NCI-H1048 (cell line): ENCODE measurements at places on chromosomes 6 and 20.

- no peak for DNase-seq
Observed at GRCh38 chr20:14829906-14830305, 492.5 kb upstream of the FLRT3 start.

DNA sequence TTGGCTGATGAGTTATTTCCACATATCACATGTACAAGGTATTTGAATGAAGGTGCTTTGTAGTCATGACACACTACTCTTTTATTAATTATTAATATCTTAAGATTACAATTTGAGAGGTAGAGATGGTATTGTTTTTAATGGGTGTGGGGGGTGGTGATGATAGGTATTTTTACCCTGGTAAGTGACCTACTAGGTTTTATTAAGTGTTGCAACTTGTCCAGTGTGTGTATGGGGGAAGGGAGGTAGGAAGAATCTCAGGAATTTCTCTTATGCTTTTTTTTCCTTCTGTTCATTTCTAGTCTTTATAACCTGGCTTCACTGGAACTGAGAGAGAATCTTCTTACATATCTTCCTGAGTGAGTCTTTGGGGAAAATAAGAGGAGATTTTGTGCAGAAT is 101.4 kb downstream of the LRRC1 start:
- DNase-seq, result no peak

DNA sequence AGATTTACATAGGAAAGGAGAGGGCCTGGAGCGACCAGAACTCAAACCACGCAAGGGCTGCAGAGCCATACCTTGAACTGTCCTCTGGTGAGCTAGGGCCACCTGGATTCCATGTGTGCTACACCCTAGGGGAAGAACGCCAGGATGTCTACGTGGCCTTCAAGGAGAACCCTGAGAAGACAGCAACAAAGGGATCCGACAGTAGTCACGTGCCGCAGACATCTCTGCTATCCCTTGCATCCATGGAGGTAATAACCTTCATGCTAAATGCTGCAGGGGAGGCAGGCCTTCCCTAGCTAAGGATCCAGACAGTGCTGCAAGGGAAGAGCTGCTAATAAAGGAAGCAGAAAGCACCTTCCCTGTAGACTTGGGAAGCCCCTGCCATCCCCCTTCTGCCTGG is 52.9 kb downstream of the NOL4L start:
- DNase-seq, result no peak

DNA sequence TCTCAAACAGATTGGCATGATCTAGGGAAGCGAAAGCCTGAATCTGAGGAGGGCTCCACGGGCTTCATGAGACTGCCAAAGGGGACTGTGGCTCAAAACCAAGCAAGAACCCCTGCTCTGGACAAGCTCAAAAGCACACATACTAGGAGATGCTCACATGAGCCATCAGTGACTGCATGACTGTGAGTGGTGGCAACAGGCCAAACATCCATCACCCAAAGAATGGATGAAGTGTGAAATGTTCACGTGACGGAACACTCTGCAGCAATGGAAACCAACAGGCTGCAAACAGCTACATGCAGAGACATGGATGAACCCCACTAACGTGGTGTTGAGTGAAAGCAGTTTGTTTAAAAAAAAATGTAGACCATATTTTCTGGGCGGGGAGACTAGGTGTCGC is 136.3 kb downstream of the PREX1 start:
- no peak for DNase-seq

- DNase-seq, result no peak
Observed at GRCh38 chr6:15615802-15616201, 47.0 kb downstream of the DTNBP1 start.

- DNase-seq, result no peak
Observed at GRCh38 chr20:34299556-34300255, 3.4 kb downstream of the AHCY start.

- no peak for DNase-seq
Observed at GRCh38 chr6:133778414-133779130, 110.3 kb upstream of the TCF21 start.

DNA sequence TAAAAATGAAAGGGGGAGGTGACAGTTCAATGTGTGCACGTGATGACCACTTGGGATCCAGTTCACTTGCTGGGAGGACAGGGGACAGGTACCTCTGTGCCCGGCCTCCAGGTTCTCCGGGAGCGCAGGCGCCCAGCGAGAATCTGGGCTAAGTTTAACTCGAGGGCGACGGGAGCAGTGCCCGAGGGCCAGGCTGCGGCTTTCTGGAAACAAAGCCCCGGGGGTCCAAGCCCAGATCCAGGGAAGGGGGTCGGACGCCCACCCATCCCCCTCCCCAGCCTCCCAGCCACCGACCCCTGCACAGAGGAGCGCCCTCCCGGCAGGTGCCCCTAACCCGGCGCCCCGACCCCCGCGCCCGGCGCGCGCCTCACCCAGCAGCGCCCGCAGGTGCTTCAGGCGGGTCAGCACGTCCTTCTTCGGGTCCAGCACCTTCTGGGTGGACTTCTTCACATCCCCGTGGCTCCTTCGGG is 405 bp downstream of the RALGAPA2 start:
- no peak for DNase-seq

DNA sequence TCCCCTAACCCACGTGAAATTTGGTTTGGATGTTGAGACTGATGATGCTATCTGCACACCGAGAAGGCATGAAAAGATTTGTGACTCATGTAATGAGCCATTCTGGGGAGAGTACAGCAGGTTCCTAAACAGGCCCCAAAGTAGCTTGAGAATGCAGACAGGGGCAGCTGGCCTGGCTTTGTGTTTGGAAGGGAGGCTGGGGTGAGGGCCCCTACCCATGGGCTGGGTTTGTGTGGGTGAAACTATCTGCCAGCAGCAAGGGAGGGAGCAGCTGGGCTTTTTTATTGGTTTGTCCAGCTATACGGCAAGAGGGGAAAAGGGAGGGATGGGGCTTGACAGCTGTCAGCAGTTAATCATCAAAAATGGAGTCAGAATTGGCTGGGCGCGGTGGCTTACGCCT is 87.0 kb upstream of the RNF24 start:
- no peak for DNase-seq

DNA sequence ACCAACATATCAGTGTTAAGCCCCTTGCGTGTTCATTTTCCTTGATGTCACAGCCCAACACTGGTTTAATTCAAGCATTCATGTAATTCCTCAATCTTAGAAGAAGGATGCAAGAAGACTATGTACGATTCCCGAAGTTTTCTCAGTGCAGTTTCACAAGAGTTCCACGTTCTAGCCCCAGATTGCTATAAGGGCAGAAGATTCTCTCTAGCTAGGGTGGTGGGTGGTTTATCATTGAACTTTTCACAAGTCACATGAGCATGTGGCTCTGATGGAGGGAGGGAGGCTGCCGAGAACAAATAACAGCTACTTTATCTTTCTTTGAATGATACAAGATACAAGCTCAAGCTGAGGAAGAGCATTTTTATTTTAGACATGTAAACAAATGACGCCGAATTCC is 71.9 kb upstream of the NHSL1 start:
- DNase-seq, result no peak

DNA sequence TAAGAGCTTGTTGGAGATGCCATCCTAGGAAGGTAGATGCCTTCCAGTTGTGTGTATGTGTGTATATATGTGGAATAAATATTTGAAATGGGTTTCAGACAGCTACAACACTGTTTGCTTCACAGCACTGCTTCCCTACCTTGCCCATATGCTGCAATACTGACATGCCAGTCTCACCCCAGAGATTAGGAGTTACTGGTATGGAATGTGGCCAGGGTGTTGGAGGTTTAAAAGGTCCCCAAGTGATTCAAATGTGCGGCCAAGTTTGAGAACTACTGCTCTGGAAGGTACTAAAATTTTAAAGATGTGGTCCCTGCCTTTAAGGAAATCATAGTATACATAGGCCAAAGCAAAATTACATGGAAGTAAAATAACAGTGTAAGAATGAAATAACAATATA is 39.5 kb downstream of the BCKDHB start:
- DNase-seq, result no peak

GRCh38 chr6:7684076-7684475 is 41.8 kb upstream of the BMP6 start:
- no peak for DNase-seq

- DNase-seq, result no peak
Observed at GRCh38 chr6:88246654-88247053, 80.5 kb upstream of the CNR1 start.

DNA sequence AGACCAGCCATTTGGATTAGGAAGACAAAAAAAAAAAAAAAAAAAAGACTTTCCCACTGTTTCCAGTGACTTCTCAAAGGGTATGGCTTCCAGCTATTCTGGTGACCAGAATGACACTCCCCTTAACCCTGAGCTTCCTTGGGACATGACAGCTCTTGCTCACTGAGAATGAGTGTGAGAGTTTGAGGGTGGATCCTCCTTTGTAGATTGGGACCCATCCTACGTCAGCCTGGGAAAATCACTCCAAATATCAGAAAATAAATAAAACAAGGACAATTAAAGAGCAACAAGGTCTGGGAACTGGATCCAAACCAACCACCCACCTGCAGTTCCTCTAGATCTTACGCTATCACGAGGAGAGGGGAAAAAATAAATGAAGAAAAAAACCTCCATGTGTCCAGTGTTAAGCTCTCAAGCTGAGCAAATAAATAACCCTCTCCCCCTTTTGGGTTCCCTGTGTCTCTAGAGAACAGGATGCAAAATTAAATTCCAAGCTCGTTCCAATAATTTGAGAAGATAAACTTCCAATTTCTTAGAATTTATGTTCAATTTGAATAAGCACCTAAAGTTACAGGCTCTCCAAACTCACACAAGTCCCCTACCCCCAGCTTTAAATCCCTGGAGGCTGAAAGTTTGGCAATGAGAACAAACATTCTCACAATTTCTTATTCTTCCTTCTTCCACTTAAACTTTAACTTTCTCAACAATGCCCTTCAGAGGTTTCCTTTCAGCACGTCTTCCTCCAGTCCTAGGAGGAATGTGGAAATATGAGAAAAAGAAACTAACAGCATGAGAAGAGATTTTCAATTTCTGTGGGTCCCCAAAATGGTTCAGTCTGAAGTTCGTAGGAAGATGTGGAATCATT is 170.2 kb downstream of the MTFR2 start:
- DNase-seq, result no peak

GRCh38 chr20:62406635-62407176 is 379 bp downstream of the CABLES2 start:
- no peak for DNase-seq

GRCh38 chr20:62618611-62619529 is 23.4 kb upstream of the SLCO4A1 start:
- no peak for DNase-seq

DNA sequence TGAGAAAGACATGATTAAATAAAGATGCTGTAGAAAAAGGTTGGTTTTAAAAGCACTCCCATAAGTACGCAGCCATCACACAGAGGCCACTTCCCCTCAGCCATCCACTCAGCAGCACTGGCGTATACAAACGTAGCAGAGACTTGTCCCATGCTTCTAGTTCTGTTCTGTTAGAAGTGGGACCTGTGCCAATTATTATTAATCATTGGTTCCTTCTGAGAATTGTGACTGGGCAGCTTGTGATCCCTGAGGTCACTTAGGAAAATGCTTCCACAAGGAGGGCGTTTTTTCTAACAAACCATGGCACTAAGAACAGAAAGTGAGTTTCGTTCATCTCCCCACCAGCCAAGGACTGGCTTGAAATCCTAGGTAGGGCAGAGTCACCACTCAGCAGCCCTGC is 53.9 kb downstream of the FAM120B start:
- DNase-seq, result no peak

DNA sequence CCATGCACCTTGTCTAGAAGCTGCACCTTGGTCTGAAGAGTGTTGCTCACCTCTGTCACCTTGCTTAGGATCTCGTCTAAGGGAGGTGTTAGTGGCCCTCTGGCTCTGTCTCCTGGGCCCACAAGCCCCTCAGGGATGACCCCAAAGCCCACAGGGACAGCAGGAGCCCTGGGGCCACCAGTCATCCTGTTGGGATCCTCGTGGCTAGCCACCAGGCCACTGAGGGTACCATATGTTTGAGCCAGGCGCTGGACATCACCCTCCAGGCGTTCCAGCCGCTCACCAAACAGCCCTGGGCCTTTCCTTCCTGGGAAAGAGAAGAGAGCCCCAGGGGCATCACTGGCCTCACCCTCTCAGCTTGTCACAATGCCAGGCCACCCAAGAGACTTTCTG is 3.9 kb downstream of the EMILIN3 start:
- DNase-seq, result no peak

DNA sequence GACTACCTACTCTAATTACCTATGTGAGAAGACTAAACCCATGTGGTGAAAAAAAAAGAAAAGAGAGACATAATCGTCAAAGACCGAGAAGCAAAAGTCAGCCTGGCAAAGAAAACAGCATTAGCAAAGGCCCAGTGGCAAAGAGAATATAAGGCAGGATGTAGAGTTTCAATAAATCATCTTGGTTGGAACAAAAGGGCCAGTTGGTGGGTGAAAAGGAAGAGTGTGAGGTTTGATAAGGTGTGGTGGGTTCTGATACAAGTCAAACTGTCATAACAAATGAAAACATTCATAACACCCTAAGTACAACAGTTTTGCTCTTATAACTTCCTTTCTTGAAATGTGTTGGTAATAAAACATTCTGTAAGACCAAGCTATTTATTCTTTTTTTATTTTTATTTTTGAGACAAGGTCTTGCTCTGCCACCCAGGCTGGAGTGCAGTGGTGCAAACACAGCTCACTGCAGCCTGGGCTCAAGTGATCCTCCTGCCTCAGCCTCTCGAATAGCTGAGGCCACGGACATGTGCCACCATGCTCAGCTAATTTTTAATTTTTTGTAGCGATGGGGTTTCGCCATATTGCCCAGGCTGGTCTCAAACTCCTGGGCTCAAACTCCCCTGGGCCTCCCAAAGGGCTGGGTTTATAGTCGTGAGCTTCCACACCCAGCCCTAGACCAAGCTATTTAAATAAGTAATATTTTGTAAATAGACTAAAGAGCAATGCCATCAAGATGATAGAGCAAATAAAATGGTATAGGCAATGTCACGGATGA is 18.9 kb upstream of the GTF3C6 start:
- no peak for DNase-seq

DNA sequence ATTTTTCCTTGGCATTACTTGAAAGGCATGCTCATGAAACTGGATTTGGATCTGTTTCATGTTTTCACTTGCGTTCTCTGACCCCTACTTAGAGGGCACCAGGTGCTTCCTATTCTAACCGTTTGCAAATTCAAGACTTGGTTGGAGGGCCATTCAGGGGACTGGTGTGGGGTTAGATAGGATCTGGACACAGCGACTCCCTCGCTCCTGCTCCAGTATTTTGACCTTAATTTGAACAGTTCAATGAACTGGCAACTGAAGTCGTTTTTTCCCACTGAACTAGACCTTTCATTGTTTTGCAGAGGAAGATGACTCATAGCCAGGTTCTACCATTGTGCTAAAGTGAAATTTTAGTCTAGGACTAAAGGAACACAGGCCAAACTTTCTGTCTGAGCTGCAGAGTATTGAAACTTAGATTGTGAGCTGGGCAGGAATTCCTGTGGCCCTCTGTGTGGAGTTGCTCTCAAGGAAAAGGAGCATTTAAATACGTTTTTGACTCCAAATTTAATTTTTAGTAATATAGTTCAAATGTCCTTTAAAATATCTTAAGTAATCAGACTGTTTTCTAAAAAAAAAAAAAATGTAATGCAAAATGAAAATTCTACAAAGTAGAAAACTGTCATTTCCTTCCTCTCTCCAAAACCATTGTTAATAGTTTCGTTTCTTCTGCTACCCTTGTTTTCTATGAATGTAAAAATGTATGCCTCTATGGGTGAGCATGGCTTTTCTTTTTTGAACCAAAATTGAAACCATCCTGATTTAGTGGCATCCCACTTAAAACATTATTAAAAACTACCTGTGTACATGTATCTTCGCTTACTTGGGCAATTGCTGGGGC is 64.8 kb downstream of the UTRN start:
- no peak for DNase-seq
